ENCODE measurements at places on chromosomes 16 and 17. TPM values are rescaled to one million over a fixed set of nuclear protein-coding genes. Genes with fewer than 3 reads are reported as not detected.

Gene OTOP2
- not detected for total RNA-seq

Gene NATD1
- total RNA-seq: 13.4 TPM

Gene LUC7L3
- 41.9 TPM for total RNA-seq

Gene PKMYT1
- 4.5 TPM for total RNA-seq

Gene CD300H
- not detected for total RNA-seq

Gene ALDH3A1
- not detected for total RNA-seq

Gene SLC16A13
- 0.99 TPM for total RNA-seq

Gene GNGT2
- not detected for total RNA-seq

Gene DOC2B
- 2.8 TPM for total RNA-seq

Gene SAMD14
- 1.2 TPM for total RNA-seq

Gene GFOD2
- total RNA-seq: 33.6 TPM

Gene JUP
- 268 TPM for total RNA-seq

Gene STX1B
- total RNA-seq: 0.80 TPM

Gene CD79B
- not detected for total RNA-seq

Gene KRTAP2-3
- total RNA-seq: 5.9 TPM

Gene CD19
- total RNA-seq: not detected

Gene HOXB4
- total RNA-seq: 2.1 TPM

Gene ABCA9
- total RNA-seq: not detected

Gene CDRT15
- not detected for total RNA-seq

Gene EVI2A
- total RNA-seq: not detected

Gene TNS4
- total RNA-seq: 0.69 TPM

Gene CA7
- total RNA-seq: not detected

Gene ABCA6
- not detected for total RNA-seq

Gene TRPV2
- 14.5 TPM for total RNA-seq
